ENCODE measurements at places on chromosomes 5 and 9.

GRCh38 chr5:148899993-148900392, 73.6 kb downstream of the ADRB2 start:
- DNase-seq: no peak

DNA sequence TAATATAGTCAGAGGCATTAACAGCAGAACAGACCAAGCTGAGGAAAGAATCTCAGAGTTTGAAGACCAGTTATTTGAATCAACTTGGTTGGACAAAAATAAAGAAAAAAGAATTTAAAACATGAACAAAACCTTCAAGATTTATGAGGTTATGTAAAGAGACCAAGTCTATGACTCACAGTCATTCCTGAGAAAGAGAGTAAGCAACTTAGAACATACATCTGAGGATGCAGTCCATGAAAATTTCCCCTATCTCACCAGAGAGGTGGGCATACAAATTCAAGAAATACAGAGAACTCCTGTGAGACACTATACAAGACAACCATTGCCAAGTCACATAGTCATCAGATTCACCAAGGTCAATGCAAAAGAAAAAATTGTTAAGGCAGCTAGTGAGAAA, 17.4 kb upstream of the C9orf72 start:
- no peak for DNase-seq

GRCh38 chr5:96626956-96627355, 35.2 kb upstream of the CAST start:
- peak; percentile 98 for DNase-seq

DNA sequence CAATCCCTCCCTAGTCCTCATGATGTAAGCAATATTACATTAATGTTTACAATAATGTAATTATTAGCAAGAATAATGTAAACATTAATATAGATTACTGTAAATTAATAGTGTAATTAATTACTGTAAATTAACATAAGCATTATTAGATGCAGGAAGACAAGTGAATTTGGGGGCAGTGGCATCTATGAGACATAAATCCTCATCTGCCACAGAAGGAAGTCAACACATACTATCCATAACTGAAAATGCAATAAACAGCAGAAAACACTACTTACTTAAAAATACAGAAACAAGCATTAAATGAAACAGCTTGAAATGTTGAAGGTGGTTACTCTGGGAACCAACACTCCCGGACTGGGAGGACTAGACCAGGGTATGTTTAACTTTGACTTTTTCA, 685 bp upstream of the NIPSNAP3A start:
- DNase-seq: no peak

- DNase-seq: no peak
Observed at GRCh38 chr9:98606730-98607129, 102.0 kb downstream of the GABBR2 start.

DNA sequence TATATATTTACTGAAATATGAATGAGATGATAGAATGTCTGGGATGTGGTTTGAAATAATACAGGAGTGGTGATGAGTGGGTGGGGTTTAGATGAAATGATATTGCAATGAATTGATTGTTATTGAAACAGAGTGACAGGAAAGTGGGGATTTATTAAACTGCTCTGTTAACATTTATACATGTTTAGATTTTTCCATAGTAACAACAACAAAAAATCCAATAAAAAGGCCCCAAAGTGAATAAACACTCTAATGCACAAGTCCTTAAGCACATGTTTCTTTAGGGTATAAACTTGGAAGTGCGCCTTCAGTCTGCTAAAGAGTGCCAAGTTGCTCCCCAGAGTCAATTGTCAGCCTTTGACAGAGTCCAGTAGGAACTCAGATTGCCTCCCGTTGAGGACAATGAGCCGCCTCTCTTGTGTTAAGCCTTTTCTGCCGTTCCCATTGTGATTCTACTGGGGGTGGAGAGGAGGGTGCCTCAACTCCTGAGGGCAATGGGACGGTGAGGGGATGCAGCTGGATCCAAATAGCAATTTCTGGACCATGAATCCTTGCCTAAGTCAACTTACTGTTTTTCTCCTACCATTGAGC, 112.3 kb downstream of the SLC28A3 start:
- DNase-seq: no peak

GRCh38 chr9:26682796-26683496, 209.7 kb downstream of the CAAP1 start:
- no peak for DNase-seq

GRCh38 chr5:150789943-150790611, 11.5 kb downstream of the SMIM3 start:
- peak; percentile 98 for DNase-seq

DNA sequence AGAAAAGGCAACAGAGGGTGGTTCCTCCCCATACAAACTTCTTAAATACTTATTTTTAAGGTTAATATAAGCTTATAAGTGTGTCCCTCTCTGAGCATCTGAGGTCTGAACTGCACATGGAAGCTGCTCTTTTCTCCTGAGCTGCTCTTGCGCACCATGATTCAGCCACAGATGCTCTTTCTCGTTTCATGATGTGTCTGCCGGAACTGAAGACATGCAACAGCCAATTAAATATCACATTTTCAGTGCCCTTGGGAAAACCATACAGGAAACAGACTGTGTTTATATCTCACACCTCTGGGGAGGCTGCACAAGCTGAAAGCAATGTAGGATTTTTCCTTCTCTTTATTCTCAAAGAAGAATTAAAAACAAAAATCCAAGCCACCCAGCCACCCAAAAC, 96.8 kb upstream of the NREP start:
- no peak for DNase-seq

- no peak for DNase-seq
Observed at GRCh38 chr5:82325996-82326395, 47.8 kb upstream of the RPS23 start.

- peak; percentile 80 for DNase-seq
Observed at GRCh38 chr5:125140855-125141254, 394.4 kb upstream of the ZNF608 start.

DNA sequence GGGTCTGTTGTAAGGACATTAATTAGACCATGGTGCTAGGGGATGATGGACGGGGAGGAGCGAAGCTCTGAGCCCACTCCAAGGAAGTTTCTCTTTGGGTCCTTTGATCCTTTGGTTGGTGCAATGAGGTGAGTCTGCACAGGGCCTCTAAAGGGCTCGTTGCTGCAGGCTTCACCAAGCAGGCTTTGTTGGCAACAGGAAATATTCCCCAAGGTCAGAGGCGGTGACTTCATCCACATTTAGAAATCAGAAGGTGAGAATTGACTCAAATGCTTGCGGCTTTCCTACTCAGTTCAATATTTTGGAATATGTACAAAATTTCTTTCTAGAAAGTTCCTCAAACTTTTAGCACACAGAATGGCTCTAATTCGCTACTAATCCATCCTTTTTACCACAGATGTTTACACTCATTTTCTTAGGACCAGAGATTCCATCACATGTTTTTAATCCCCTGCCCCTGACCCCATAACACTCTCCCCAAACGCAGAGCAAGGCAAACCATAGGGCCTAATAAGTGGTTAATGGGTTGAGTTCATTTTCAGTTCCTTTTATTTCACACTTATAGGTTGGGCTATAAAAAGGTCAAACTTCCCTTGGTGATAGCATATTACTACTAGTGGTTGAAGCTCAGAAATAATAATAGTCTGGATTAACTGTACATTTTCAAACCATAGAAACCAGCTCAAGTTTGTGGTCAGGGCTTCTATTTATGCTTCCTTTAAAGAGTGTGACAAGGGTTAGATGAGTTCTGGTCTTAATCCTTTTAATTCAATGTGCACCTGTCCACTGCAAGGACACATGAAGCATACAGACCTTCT, 37.3 kb upstream of the TMEM252 start:
- DNase-seq: no peak

GRCh38 chr9:125749951-125750626, 2.9 kb downstream of the PBX3 start:
- no peak for DNase-seq

- DNase-seq: no peak
Observed at GRCh38 chr5:175551266-175551665, 72.9 kb downstream of the SFXN1 start.

GRCh38 chr5:135482381-135482933, 30.3 kb upstream of the TIFAB start:
- DNase-seq: no peak

DNA sequence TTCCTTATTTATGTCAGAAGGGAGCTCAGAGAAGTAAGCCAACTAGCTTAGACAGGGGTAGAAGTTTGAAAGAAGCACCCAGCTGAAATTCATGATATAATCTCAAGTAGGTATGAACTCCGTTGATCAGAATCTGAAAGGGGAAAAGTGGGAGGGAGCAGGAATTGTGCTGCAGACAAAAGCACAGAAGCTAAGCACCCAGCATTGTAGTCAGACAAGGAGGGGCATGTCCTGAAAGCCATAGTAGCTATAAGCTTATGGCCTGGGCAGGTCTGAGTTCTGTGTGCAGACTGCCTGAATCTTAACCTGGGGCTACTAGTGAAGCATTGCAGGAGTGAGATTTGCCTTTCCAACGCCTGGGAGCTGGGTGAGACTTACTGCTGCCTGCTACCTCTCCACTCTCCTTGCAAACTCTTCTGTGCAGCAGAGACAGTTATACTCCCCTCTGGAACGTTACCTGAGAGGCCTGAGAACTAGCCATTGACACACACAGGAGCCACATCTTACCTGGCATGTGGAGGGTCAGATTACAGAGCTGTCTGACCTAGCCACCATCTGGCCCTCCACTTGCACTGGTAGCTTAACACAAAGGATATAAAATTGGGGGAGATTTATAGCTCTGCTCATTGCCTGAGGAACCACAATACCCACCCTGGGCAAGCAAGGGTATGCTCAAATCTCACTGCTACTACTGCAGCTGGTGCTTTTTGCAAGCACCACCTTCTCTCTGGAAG, 9.8 kb upstream of the CYLC2 start:
- DNase-seq: no peak

DNA sequence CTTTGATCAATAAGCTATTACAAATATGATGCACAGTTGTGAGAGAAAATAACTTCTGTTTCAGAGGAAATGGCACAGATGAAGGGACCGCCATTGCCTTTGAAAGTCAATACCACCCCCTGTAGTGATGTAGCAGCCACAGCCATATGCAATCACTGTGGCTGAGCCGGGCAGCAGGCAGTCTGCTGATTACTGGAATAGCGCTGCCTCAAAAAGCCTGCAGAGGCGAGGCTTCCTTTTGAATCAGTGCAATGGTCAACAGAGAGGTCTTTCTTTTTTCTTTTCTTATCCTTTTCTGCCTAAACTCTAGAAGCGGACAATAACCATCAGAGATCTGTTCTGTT, 265.1 kb upstream of the TAS2R1 start:
- no peak for DNase-seq

- no peak for DNase-seq
Observed at GRCh38 chr9:6733257-6733656, 24.5 kb upstream of the KDM4C start.

GRCh38 chr9:97711223-97711626, 14.1 kb upstream of the XPA start:
- DNase-seq: no peak

DNA sequence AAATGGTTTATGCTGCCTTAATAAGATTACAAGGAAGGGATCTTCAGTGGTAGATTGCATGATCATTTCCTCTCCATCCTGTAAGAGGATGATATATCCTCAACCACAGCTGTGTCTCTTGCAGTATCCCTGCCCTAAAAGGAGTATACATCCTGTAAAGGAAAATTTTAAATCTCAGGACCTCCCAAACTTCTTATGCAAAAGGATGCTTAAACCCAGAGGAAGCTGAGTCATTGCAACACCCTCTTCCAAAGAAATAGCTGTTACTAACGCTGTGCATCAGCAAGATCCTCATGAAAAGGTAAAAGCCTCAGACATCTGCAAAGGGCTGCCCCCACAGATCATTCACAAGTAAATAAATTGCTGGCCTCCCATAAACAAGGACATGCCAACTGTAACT, 599.0 kb downstream of the PRELID2 start:
- no peak for DNase-seq

- DNase-seq: no peak
Observed at GRCh38 chr9:27622693-27623340, 49.5 kb upstream of the C9orf72 start.

DNA sequence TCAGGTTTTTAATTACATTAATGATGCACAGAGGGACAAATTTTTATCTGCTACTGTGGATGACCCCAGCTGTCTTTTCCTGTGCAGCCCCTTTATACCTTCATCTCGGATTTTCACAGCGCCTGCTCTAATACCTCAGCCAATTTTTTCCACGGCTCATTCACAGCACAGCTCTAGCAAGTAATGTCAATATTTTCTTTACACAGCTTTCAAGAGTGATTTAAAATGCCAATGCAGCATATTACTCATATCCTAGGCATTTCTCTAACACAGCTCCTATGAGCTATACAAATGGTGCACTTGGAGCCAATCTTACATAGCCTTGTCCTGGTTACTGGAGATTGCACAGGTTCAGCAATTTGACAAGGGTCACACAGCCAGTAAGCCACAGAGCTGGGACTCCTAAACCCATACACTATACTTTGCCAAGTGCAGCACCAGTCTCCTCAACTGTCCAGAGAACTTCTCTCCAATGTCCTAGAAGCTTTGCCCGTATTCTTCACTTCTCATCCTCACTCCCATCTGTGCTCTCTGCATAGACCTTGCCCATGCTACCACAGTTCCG, 661.8 kb downstream of the DTWD2 start:
- no peak for DNase-seq

GRCh38 chr9:109708451-109708945, 71.5 kb upstream of the PALM2AKAP2 start:
- peak; percentile 27 for DNase-seq

DNA sequence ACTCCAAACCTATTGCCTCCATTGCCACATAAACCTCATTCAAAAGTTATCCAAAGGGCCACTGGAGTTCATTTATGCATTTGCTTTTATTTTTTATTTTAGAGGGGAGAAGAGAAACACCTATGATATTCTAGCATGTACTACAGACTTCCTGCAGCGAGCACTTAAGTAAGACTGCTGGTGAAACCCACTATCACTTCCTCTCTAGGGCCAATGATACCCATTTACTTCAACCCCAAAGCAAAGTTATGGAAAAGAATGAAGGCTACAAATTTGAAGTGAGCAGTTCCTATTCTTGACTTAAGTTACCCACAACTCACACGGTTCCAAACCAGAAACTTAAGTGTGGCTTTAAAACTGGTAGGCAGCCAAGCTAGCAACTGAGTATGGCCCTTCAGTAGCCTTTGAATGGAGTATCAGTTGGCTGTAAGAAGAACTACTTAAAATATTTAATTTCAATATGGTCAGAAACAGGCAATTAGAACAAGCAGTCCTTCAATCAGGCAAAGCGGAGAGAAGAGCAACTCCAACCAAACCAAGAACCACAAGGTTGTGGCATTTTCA, 94.1 kb downstream of the GPR21 start:
- no peak for DNase-seq

DNA sequence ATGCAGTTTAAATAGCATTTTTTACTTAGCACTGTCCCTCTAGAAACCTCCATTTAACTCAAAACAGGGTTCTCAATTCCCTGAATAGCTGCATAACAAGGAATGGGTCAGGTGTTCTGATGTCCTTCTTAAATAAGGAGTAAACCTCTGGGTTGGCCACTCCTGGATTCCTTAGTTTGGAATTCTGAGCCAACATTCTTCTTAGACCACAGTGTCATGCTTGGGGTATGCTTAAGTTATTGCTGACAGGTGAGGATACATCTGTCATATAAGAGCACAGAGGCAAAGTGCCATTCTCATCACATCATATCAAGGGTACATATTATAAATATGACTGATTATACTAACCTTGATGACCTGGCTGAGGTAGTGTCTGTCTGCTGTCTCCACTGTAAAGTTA, 179.9 kb upstream of the SEMA6A start:
- DNase-seq: no peak

Measured in GM04503 (cell line).